Upper lobe of right lung (tissue), 1 donor: ENCODE measurements at places on chromosomes 7 and 10.
A peak's percentile ranks its signal among the peaks of the same experiment; 100 is the strongest.

DNA sequence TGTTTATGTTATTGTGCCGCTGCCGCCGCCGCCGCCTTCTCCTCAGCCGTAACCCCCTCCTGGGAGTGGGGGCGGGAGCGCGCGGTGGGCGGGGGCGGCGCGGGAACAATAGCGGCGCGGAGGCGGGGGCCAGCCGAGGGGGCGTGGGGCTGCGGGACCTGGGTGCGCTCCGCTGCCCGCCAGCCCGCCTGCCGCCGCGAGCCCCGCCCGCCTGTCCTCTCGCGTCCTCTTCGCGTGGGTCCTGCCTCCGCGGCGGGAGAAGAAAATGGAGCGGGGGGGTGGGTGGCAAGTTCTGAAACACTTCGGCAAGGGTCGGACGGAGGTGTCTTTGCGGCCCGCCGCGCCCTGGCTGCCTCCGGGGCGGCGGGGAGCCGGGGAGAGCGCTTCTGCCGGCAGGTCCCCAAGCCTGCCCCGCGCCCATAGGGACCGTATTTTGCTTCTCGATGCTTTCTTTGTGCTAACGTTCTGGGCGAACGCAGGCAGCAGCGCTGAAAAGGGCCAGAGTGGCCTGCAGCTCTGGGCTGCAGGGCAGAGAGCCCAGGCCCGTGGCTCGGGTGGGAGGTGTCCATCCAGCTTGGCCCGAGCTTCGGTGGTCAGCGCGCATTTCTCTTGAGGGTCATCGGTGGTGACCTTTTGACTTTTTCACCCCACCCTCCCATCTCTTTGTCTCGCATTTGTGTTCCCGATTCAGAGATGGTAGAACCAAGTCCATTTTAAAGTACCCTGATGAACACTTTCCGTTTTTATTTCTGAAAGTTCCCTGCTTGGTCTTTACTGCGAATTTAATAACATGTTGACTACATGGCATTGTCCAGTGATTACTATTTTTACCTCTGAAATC, 613 bp downstream of the MAPK8 start:
- peak; percentile 86 for DNase-seq

GRCh38 chr10:30784897-30785605, 155.5 kb upstream of the LYZL2 start:
- DNase-seq: peak; percentile 86

- peak; percentile 66 for DNase-seq
Measured at GRCh38 chr7:18086165-18087025, 58.7 kb upstream of the PRPS1L1 start.

- DNase-seq: no peak
Measured at GRCh38 chr10:77974396-77975074, 48.0 kb upstream of the DLG5 start.
